ENCODE measurements at places on chromosomes 3 and 15.

DNA sequence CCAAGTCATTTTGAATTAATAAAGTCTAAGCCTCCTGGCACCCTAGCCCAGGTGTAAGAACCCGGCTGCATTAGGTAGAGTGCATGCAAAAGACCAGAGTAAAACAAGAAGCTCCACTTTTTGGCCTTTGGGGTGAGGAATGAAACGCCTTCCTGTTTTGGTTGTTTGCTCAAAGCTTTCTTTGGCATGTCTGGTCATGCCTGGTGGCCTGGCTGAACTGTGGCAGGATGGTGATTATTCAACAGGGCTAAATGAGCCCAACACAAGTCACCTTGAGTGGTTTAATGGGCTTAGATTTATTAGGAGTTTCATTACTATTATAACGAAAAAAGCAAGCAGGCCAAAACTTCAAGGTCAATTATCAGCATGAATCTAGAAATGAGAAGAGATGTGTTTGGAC, 40.9 kb upstream of the LDHAL6B start:
- DNase-seq = no peak

DNA sequence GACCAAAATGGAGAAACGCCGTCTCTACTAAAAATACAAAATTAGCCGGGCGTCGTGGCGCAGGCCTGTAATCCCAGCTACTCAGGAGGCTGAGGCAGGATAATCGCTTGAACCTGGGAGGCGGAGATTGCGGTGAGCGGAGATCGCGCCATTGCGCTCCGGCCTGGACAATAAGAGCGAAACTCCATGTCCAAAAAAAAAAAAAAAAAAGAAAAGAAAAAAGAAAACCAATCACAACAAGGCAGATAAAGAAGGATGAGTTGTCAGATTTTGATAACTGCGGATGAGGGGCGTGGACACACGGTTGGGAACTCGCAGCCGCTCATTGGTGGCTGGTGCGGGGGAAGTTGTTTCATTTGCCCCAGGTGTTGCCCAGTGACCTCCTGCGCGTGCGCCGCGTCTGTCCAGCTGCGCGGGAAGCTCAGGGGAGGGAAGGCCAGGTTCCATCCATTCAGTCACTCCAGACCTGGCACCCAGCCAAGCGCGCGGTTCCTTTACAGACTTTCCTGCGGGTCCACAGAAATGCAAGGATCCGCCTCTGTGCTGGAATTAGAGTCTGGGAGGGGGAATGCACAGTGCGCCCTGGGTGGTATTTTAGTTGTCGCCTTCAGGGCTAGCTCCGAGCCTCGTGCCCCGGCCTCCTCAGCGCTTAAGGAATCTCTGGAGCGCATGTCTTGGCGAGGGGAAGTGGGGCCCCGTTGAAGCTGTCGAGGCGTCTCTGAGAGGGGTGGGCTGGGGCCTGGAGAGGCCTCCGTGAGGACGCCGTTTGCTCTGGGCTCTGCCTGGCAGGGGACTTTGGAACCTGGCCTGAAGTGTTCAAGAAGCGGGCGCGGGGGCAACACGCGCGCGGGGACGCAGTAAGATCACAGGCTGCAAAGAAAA, 708 bp upstream of the GCHFR start:
- DNase-seq = peak; percentile 11

- DNase-seq = no peak
Measured at GRCh38 chr3:21310891-21311290, 440.1 kb downstream of the ZNF385D start.

- DNase-seq = no peak
Measured at GRCh38 chr15:54109014-54109413, 130.8 kb downstream of the UNC13C start.

DNA sequence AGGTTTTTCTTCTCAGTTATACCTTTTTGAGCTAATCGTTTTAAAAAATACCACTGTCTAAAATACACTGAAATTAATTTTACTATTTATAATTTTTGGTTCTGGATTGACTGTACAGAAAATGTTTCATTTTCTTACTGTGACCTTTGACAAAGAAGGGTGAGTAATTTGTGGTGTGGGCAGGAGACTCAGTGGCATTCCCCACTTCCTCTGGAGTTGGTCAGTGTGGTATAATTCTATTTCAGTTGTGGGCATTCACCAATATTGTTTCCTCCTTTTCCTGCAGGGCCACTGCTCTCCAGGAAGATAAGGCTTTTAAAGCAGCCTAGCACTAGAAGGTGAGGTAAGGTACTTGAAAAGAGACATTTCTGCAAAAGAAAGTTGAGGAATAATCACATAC, 6.5 kb downstream of the DAG1 start:
- DNase-seq = no peak
